ENCODE measurements at places on chromosomes 6 and 20.

DNA sequence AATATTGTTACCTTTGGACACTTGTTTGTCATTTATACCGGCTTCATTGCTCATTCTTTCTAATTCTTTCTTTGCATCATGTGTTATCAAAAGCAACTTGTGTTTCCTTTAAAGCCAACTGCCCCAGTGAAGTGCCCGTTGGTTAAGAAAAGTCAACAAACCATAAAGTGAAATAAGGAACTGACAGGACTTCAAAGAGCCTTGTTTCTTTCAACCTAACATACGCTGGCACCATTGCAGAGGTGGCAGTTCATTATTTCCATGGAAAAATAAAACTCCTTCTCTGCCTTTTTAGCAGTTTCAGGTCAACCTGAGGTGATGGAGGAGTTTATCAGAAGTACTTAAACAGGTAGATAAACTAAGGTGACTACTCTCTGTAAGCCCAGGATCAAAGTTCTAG is 28.8 kb downstream of the FERMT1 start:
- no peak for DNase-seq

GRCh38 chr20:45944151-45944964 is 9.9 kb downstream of the PCIF1 start:
- DNase-seq = no peak

DNA sequence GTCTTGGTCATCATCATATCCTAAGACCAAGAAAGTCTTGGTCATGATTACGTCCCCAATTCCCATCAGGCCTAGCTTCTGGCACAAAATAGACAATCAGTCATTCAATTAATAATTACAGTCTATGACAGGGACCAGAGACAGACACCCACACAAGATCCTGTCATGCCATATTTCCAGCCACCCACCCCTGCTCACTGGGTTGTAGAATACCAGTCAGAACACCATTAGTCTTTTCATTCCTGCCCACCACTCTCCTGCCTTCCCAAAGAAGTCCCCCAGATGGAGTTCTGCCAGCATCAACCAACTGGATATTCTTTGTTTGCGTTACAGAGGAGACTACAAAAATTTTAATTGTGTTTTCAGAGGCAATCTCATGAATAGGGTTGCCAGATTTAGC is 81.0 kb downstream of the BCAS1 start:
- DNase-seq = no peak

- DNase-seq = no peak
Measured at GRCh38 chr6:117555262-117555849, 47.0 kb downstream of the GOPC start.

GRCh38 chr20:45344168-45344860 is 3.9 kb downstream of the SDC4 start:
- no peak for DNase-seq

- no peak for DNase-seq
Measured at GRCh38 chr6:75024828-75025227, 181.0 kb downstream of the COL12A1 start.

DNA sequence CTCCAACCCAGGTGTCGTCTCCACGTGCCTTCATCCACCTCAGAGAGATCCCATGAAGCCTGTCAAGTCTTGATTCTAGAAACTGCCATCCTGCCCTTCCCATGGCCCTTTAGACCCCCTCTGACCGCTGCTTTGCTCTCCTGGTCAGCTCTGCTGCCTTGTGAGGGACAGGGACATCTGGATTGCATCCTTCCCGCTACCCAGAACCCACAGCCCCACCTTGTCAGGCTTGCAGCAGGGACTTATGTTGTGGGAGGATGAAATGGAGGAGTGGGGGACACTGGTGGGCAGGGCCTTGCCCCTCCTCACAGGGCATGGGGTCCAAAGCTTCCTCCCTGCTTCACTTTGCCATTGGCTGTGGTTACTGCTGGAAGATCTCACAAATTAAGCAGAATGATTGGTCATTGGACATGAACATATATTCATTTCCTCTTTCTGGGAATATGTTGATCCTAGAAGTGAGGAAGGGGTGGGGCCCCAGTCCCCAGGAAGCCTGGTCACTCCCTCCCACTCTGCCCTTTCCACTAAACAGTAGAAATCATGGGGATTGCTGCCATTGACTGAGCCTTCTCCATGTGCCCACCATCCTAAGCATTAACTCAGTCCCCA is 4.5 kb downstream of the GLP1R start:
- no peak for DNase-seq

DNA sequence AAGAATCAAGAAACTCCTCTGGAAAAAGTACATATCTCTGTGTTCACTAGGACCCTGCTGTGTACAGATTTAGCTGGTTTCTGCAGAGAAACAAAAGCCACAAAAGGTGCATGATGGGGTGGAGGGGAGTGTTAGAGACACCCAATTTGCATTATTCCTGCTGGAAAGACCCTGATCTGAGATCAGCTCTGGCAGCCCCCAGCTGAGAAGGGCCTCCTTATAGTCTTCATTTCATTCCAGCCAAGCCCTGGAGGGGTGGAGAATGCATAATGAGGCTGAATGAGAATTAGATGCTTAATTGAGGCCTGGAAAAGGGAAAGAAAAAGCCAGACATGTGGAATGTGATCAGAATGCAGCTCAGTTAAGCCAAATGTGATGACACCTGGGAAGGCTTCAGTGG is 545.6 kb downstream of the KIF16B start:
- no peak for DNase-seq

DNA sequence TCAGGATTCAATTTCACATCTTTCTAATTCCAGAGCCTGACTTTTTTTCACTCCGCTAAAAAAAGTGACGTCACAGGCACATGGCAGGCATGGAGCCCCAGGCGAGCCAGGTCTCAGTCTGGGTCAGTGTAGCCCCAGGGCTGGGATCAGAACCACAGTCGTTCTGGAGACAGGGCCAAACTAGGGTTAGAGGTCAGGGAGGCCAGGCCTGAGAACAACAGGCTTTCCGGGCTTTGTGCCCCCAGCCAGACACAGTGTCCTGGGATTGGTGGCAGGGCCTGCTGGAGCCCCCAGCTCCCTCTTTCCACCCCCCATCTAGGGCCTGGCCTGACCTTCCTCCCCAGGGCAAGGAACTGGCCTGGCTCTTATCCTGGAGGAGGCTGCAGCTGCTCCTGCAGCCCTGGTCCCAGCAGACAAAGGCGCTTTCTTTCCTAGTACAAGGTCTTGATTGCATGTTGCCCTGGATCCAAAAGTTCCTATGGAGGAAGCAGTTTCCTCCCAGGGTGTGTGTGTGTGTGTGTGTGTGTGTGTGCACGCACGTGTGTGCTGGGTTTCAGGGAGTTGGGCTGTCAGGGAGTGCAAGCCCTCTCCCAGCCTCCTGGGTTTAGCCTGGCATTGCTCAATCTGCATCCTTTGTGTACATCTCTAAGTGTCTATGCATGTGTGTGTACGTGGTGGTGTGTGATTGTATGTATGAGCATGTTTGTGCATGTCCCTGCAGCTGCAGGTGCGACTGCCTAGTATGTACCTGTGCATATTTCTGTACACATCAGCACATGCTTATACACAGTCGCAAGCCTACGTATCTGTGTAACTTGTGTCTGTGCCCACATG is 26.5 kb upstream of the EMILIN3 start:
- no peak for DNase-seq

DNA sequence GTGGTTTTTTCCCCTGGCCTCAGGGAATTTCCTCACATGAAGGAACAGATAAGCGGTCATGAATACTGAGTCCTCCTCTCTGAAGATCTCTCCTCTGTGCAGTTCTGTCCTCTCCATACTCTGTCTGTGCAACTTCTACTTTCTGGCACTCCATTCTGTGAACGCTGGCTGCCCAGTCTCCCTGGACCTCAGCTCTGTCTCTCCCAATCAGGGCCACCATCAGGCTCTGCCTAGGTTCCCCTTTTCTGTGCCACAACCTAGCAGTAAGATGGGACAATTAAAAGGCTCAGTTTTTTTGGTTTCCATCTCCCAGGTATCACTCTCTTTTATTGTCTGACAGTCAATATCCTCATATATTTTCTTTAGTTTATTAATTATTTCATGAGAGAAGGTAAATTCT is 4.8 kb upstream of the ADGB start:
- DNase-seq = no peak

DNA sequence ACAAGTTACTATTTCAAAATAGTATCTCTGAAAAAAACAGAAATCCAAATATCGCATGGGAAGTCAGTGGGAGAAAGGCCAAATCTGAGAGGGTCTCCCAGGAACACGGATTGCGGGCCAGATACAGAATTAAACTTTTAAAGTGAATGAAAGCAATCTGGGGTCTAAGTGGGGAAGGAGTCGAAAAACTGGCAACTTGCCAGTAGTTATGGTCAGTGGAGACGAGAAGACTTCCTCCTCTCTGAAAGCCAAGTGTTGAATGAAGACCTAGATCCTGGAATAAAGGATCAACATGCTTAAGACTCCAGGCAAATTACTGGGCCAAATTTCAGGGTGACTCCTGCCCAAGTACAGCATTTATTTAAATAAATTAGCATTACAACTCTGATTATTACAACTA is 123.6 kb downstream of the BFSP1 start:
- no peak for DNase-seq

GRCh38 chr6:40425192-40425919 is 161.8 kb downstream of the LRFN2 start:
- no peak for DNase-seq

GRCh38 chr6:53436526-53437303 is 88.0 kb upstream of the ELOVL5 start:
- DNase-seq = no peak

DNA sequence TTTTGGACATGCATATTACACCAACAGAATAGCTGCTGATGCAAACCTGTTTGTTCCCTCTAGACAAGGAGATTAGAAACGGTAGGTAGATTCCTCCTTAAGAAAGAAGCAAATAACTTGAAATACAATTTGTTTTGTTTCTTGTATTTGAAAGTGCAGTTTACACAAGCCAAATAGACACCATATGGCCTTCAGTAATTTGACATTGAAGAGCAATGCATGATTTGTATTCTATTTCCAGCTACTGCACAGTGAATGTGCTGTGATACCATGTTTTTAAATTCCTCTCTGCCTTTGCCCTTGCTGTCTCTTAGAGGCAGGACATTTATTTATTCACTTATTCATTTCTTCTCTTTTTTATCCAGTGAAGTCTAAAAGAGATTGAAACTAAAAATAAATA is 31.9 kb upstream of the ANKEF1 start:
- no peak for DNase-seq

- DNase-seq = no peak
Measured at GRCh38 chr20:62364911-62365736, 2.0 kb downstream of the LAMA5 start.

- no peak for DNase-seq
Measured at GRCh38 chr6:95882371-95882770, 133.4 kb upstream of the FUT9 start.

GRCh38 chr6:166733900-166734299 is 106.8 kb upstream of the RPS6KA2 start:
- no peak for DNase-seq

GRCh38 chr6:111769365-111770152 is 103.7 kb downstream of the FYN start:
- DNase-seq = no peak

- DNase-seq = no peak
Measured at GRCh38 chr6:51704932-51705540, 382.4 kb downstream of the PKHD1 start.

- no peak for DNase-seq
Measured at GRCh38 chr6:146859795-146860495, 261.2 kb downstream of the ADGB start.

GRCh38 chr6:169539176-169539897 is 162.5 kb downstream of the WDR27 start:
- no peak for DNase-seq

DNA sequence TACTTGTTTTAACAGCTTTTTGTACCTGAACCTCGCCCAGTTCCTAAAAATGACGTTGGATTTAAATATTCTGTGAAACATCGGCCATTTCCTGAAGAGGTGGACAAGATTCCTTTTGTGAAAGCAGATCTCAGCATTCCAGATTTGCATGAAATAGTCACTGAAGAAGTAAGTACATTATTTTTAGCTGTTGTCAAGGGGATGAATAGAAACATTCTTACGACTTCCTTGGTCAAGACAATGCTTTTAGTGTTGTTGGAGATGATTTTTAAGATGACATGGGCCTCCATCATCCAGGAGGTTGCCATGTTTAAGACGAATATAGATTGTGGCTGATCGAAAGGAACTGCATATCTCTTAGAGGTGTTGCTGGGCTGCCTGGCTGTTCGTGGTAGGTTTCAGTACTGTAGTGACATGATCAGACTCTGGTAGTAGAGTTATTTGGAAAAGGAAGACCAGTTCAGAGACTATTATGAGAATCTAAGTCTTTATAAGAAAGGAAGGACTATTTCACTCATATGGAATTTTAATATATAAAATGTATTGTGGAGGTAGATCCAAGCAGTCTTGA is 29.9 kb upstream of the ADIG start:
- DNase-seq = no peak

DNA sequence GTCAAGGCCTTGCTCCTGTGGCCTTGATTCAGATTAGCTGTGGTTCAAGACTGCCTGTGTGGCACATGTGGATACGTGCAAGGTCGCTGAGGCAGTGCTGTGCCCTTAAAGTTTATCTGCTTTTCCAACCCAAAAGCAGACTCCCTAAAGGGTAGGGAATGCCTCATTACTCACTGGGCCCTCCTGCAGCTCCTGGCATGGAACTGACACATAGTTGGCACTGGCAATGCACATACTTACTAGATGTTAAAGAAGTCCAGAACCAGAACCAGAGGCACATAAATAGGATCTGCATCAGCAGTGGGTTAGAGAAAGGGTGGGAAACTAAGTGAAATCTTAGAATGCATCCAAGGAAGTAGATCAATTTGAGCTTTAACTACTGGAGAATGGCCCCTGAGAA is 90.6 kb upstream of the MLN start:
- DNase-seq = no peak

GRCh38 chr6:126396131-126396530 is 56.2 kb downstream of the CENPW start:
- DNase-seq = no peak

- no peak for DNase-seq
Measured at GRCh38 chr6:136161950-136162349, 88.2 kb downstream of the MTFR2 start.

DNA sequence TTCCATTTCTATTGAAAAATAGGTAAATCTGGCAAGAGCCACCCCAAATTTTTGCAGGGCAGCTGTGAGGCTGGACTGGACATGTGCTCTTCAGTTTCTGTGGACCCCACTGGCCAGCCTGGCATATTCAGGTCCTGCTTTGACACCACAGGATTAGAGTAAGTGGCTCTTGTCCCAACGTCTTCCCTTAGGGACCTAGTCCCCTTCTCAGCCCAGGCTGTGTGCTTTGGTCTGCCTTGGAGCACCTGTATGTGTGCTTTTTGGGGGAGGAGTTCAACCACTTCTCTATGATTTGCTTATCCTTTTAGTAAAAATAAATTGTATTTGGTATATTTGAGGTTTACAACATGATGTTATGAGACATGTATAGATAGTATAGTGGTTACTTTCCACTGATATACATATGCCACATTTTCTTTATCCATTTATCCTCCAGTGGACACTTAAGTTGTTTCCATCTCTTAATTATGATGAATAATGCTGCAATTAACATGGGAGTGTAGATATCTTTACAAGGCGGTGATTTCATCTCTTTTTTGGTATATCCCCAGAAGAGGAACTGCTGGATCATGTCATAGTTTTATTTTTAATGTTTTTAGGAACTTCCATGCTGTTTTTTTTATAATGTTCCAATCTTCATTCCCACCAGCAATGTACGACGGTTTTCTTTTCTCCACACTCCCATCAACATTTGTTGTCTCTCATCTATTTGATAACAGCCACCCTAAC is 167.8 kb upstream of the UST start:
- no peak for DNase-seq

GRCh38 chr6:5078121-5078669 is 6.9 kb upstream of the PPP1R3G start:
- no peak for DNase-seq

GRCh38 chr6:168214586-168215104 is 104.9 kb downstream of the DACT2 start:
- no peak for DNase-seq

GRCh38 chr6:115643762-115644161 is 416.9 kb downstream of the FRK start:
- no peak for DNase-seq
